ENCODE measurements at places on chromosomes 1 and 21.

- no peak for DNase-seq
These were observed 757.3 kb downstream of the LTN1 start for GRCh38 chr21:28235169-28235895.

GRCh38 chr1:181768930-181769280 is 285.6 kb downstream of the CACNA1E start:
- no peak for DNase-seq

DNA sequence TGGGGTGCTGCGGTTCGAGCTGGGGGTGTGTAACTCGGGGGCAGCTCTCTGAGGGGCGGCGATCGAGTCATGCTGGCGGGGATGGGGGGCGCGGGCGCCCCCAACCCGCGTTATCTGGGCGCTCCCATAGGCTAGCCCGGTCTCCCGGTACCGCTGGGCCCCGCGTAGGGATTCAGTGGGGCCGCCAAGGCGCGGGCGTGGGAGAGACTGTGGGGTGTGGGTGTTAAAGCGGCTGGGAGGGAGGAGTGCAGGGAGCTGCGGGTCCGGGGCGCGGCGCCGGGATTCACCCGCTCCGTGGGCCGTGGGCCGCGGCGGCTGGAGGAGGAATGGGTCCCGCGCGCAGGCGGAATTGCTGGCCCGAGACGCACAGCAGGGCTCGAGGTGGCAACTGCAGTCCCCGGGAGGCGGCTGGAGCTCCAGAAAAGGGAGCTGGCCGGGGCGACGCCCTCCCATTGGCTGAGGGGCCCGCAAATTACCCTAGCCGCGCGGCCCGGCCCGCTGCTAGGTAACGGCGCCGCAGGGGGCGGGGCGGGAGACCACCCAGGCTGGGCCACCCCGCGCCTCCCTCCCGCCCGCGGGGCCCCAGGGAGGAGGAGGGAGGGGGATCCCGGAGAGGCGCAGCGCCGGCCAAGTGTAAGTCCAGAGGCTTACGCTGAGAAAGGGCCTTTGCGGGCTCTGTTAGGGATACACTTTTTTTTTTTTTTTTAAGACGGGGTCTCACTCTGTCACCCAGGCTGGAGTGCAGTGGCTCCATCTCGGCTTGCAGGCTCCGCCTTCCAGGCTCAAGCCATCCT is at the start of gene PTCH2:
TSS of gene PTCH2 (minus strand) at position 392 of the 794 bp plus-strand sequence. CDS start at position 71, 321 bp downstream.
- peak; percentile 91 for DNase-seq

DNA sequence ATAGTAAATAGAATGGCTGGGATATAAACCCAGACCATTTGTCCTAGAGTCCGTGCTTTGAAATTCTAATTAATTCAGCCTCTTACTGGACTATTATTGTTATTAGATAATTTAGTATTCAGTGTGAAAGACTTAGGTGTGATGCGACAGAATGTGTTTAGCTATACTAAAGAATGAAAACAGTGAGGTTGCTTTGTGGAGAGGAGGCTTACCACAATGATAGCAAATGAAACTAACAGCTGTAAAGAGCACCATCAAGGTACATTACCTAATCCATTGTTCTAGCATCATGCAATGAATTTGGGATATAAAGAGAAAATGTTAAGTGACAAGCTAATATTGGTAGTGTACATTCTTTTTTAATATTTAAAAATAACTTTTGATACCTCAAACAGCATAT is 911.1 kb downstream of the KCNT2 start:
- no peak for DNase-seq

DNA sequence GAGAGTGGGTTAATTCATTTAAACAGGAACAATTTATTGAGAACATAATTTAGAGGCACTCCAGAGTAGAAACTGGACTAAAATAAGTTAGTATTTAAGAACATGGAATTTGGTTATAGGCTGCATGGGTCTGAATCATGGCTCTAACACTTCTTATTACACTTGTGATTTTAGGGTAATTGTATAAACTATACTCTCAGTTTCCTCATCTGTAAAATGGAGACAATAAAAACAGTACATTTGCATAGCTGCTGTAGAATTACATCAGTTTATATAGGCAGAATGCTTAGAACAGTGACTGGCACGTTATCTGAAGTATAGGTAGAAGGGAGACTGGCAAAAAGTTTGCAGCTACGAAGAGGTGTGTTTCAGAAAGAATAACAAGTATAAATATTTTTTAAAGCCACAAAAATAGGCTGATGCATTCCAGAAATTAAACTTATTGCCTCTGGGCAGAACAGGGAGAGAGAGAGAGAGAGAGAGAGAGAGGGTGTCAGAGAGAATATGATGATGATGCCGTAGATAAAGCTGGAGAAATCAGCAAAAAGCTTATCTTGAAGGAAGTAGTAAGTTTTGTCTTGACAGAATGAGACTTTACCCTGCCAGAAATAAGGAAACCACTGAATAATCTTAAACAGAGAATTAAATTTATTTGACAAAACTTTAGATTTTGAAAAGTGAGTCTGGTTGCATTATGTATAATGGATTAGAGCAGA is 8.1 kb upstream of the OR6K3 start:
- DNase-seq: no peak

DNA sequence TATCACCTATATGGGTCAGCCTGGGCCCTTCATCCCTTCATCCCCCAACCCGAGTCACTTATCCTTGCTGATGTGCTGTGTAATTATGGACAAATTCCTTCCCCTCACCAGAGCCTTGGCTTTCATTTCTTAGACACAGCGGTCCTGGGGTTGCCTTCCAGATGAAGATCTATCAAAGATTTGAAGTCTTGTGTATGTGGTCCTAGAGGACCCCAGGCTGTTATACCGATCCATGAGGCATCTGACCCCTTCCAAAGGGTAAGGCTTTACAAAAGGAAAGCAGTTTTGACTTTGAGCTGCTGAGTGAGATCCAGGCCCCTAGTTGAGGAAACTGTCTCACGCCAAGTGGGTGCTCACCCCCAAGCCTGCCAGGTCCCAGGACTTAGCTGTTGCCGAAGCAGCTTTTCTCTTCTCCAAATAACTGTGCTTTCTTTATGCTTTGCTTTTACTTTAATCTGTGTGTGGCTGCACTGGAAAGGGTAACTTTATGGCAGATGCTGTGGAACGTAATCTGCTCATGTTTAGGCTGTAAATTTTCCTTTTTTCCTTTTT is 37.6 kb downstream of the MAN1C1 start:
- no peak for DNase-seq

GRCh38 chr1:97091679-97092078 is 370.1 kb downstream of the PTBP2 start:
- DNase-seq: no peak

DNA sequence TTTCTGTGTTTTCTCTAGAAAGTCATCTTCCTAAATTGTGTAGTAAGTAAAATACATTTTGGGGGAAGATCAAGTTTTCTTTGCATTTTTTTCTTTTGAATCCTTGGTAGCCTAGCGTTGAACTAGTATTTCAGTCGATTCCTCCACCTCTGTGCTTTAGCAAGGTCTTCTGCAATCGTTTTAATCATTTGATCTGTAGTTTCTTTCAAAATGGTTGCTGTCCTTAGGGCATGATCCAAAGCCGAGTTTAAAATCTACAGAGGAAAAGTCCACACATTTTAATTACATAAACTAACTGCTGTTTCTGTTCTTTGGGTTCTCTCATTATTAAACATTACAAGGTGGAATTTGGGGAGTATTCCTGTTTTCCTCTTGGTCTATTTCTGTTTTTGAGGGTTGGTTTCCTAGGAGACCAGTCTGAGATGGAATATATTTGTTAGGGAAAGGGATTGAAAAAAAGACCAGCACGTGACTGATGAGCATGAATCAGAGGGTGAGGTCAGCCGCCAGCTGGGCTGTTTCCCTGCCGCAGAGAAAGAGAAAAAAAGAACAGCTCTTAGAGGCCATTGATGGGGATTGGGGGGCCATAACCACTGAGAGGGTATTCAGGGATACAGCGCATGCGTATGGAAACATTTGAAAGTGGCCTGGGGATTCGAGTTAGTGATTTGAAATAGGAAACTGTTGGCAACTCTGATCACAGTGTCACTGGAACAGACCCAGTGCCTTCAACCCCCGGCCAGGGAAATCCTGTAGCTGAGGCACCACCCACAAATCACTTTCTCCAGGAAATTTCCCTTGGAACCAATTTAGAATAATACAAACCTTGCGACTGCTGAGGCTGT is 40.6 kb downstream of the AKNAD1 start:
- DNase-seq: peak; percentile 91
